ENCODE measurements at places on chromosomes 12 and 14. TPM values are rescaled to one million over a fixed set of nuclear protein-coding genes. Genes with fewer than 3 reads are reported as not detected.

Gene LRRC43
- 0.71 TPM for total RNA-seq

Gene TAS2R13
- 0.41 TPM for total RNA-seq

Gene INHBC
- not detected for total RNA-seq

Gene SLC4A8
- total RNA-seq: 0.29 TPM

Gene SRRM4
- 0.21 TPM for total RNA-seq

Gene KRT78
- total RNA-seq: not detected

Gene COPS7A
- total RNA-seq: 61.3 TPM

Gene C14orf180
- 66.7 TPM for total RNA-seq

Gene GCN1
- total RNA-seq: 51.9 TPM

Gene MYO1H
- total RNA-seq: 0.91 TPM

Gene POTEM
- not detected for total RNA-seq

Gene ZDHHC22
- total RNA-seq: not detected

Gene TEX22
- total RNA-seq: 0.77 TPM

Gene SPRYD3
- total RNA-seq: 51.3 TPM

Gene CLBA1
- 1.9 TPM for total RNA-seq

Gene GLS2
- total RNA-seq: 0.35 TPM

Gene IGFBP6
- total RNA-seq: 139 TPM

Gene THAP2
- 4.3 TPM for total RNA-seq

Gene KRT72
- not detected for total RNA-seq

Gene KRT80
- total RNA-seq: 0.44 TPM

Gene GLIPR1L1
- total RNA-seq: not detected

Gene OAS3
- total RNA-seq: 19.4 TPM

Gene CCDC177
- not detected for total RNA-seq

Gene RERG
- total RNA-seq: 7.3 TPM

Gene CISTR
- 1.9 TPM for total RNA-seq

Gene PRORP
- total RNA-seq: 17.1 TPM

Gene ADIPOR2
- 50.3 TPM for total RNA-seq

Gene AQP2
- total RNA-seq: 0.09 TPM

Gene LGR5
- total RNA-seq: 0.12 TPM

Gene ETNK1
- 22.8 TPM for total RNA-seq

Gene PHETA1
- 7.8 TPM for total RNA-seq

Gene DENND5B
- 33.2 TPM for total RNA-seq

Gene LAG3
- 0.62 TPM for total RNA-seq

Gene HHIPL1
- 2.6 TPM for total RNA-seq

Gene CKAP4
- 36.2 TPM for total RNA-seq

Gene RAD51AP1
- 2.8 TPM for total RNA-seq

Gene SDR9C7
- total RNA-seq: not detected

Gene CAPZA3
- total RNA-seq: not detected

Gene MUCL1
- not detected for total RNA-seq

Gene DDN
- total RNA-seq: 0.29 TPM

All from left cardiac atrium (tissue), 4 donors.